ENCODE measurements at places on chromosomes 4 and X. TPM values are rescaled to one million over a fixed set of nuclear protein-coding genes. Genes with fewer than 3 reads are reported as not detected.

The XK gene
- total RNA-seq, result 0.04 TPM

The NMU gene
- total RNA-seq, result not detected

The ETFDH gene
- 34.8 TPM for total RNA-seq

GRCh38 chrX:20639115-20639514 lies 372.4 kb upstream of the RPS6KA3 start:
- no peak for DNase-seq

DNA sequence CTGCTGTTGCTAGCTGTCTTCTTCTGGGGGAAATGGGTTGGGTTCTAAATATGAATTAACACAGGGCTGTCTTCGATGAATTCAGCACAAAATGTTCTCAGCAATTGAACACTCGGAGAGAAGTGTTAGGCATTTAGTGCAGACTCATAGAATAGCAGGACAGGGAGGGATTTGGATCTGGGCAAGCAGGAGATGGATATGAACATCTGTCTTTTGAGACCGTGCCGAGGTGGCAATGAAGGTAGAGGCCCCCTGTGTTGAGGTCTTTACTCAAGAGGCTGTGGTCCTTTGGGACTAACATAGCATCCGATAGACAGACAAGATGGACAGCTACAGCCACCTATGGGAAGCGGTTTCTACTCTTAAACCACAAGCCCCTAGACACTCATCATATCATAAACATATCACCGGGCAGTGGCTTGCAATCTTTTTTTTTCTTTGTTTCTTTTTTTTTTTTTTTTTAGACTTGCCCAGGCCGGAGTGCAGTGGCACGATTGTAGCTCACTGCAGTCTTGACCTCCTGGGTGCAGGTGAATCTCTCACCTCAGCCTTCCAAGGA lies 6.7 kb downstream of the CD99 start:
- no peak for DNase-seq

DNA sequence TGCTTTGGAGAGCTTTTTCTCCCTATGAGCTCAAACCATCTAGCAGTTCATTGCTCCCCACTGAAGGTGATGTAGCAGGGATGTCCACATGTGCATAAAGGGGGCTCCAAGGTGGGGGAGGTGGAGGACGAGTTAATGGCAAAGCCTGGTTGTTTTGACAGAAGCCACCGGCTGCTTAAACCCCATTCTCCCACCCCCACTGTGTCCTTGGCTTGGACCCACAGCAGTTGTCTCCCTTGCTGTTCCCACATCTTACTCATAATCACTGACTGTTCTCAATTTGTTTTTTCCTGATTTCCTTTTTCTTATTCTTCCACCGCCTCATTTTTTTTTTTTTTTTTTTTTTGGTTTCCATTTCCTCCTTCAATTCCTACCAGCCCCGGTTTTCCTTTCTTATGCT lies 72.7 kb downstream of the GEMIN8 start:
- DNase-seq, result no peak

The HTRA3 gene
- total RNA-seq, result not detected

The SPANXN4 gene
- total RNA-seq, result not detected

The DGAT2L6 gene
- not detected for total RNA-seq

DNA sequence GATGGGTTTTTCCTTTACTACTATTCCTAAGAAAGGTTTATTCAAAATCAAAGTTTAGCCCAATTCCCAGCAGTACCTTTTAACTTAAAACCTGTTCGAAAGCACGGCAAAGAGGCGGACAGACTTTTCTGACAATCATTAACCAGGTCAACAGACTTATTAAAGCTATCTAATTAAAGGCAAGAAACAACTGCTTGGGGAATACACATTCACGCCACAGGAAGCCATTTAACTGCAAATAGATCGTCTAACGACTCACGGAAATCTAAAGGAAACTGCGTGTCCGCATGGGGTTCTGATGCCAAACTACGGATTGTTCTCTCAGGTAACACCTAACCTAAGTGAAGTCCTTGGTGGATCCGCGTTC lies 663 bp upstream of the USP53 start:
- DNase-seq, result no peak

DNA sequence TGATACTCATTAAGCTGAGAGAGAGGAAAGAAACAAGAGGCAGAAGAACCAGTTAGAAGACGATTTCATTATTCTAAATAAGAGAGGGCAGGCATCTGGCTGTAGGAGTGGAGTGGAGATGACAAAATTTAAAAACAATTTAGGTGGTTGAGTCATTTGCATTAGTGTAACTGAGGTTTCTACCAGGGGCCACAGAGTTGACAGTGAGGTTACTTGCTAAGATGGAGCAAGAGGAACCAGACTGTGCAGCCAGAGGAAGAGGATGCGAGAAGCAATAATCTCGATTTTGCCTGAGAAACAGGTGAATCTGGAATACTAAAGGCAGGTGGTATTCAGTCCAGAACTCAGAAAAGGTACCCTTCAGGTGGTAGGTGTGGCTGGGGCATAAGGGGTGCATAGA lies 491.9 kb downstream of the MID1IP1 start:
- DNase-seq, result no peak
